Stimulated activated CD8-positive, alpha-beta memory T cell treated with anti-CD3 and anti-CD28 coated beads, Interleukin-15, amount 100 ng/mL, for 48 hours (primary cell): ENCODE measurements at places on chromosomes 4 and X.

- no peak for DNase-seq
Observed at GRCh38 chrX:52979993-52980392, 21.7 kb upstream of the FAM156A start.

DNA sequence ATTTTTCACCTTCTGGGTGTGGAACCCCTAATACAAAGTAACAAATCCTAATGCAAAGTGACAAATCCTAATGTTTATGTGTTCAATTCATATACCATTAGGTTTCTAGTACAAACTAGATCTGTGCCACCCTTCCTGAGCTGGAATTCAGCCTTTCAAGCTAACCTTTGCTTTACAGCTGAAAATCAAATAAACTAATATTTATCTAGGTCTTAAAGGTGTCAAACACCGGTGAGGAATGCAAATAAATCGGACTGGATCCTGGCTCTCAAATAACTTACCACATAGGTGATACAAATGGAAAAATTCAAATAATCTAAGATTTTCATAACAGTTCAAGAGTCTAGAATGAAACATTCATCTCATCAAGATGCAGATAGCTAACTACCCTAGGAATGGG lies 11.6 kb downstream of the IRF2 start:
- no peak for DNase-seq

DNA sequence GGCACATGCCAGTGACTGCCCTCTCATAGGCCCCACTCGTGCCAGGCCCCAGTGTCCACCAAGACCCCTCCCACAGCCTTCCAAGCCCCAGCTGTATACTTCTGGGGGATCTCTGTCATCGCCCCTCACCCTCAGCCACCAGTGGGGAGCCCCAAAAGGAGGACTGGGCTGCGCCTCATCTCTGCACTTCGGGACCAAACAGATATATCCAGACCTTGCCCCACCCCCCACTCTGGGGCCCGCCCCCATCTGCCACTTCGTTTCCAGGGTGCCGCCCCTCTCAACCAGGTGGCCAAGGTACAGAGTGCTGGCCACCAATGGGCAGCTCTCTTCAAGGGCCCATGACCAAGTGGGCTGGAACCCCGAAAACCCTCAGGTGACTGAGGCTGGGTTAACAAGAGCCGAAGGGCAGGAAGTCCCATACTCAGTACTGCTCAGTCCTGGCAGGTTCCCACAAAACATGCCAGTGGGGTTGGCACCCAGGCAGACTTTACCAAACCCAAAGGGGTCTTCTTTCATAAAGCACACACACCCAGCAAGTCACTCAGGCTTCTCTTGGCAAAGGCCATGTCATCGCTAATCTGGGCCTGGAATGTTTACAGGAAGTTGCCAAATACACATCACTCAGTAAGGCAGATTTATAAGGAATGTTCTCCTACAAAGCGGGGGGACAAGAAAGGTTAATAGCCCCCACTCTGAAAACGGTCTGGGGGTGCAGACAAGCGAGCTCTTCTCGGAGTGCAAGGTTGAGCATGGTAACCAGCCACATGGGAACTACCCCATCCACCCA lies 4.4 kb downstream of the ZFYVE28 start:
- no peak for DNase-seq

DNA sequence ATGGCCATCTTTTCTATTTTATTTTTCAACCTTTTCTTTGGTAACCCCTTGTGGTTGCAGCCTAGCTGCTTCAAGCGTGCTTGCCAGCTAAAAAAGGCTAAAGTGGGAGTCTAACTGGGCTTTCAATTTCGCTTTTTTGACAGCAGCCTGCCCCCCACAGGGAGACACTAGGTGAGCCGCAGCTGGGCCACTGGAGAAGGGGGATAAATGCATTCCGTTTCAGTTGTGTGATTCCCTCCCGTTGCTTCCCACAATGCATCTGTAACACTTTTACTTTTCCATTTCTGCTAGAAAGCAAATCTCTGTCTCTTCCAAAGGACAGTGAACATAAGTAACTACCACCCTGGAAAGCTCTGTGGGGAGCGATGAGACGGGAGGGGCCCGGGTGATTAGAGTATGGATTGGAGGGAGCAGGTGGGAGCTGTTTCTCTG lies 86.3 kb upstream of the RAPGEF2 start:
- no peak for DNase-seq

- no peak for DNase-seq
Observed at GRCh38 chr4:71294301-71294700, 44.5 kb upstream of the SLC4A4 start.

GRCh38 chrX:103153661-103154060 lies 60.7 kb upstream of the NXF3 start:
- no peak for DNase-seq

- no peak for DNase-seq
Observed at GRCh38 chr4:95693594-95693993, 144.8 kb upstream of the UNC5C start.

DNA sequence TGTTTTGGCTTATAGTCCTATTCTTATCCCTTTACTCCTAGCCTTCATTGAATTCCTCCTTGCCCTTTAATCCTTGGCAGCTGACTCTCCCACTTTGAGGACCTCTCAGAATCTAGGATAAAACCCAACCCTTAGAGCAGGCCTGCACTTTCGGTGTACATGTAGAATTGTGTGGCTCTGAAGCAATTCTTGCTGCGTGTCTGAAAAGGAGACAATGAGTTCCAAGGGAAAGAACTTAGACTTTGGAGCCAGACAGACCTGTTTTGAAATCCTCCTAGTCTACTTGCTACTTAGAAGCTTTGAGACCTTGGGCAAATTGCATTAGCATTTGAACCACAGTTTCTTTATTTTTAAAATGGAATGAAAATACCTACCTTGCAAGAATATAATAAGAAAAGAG lies 175.2 kb downstream of the BEND2 start:
- DNase-seq: no peak

DNA sequence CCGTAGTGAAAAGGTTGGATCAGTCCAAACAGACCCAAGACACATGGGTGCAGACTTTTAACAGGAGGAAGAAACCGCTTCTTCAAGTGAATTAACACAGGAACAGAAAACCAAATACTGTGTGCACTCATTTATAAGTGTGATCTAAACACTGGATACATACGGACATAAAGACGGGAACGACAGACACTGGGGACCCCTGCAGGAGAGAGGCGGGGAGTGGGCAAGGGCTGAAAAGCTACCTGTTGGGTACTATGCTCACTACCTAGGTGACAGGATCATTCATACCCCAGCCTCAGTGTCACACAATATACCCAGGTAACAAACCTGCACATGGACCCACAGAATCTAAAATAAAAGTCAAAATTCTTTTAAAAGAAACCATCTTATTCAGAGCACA lies 326.0 kb upstream of the NOCT start:
- no peak for DNase-seq

DNA sequence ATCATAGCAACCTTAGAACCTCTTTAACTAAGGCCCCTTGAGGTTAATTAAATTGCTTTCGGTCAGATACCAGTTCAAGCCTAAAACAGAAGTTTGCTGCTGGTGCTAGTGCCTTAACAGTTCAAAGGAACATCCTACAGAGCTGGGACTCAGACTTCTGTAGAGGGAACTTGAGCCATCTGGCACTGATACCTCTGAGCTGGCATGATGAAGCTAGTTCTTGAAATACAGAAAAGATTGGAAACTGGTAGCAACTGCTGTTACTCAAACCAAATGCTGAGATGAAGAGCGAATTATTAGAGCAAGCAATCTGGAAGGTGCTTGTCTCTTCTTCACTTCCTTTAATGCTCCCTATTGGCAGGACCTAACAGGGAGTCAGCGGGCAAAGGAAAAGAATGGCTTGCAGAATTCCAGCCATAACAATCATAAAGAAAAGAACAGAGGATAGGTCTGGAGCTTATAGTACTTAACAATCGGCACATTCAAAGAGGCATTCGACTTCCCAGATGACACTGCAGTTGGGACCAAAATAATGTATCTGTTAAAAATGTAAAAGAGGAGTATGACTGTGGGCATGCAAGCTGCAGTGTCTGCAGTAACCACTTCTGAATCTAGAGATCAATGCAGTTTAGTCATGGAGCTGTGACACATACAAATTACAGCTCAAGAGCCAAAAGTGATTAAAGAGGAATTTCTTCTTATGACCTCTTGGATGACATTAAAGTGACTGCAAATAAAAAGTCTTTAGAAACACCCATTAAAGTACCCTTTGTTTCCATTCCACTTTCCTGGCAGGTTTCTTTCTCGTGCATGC lies 298.9 kb downstream of the PDGFC start:
- no peak for DNase-seq

- no peak for DNase-seq
Observed at GRCh38 chr4:48853604-48854394, 22.9 kb downstream of the OCIAD1 start.

DNA sequence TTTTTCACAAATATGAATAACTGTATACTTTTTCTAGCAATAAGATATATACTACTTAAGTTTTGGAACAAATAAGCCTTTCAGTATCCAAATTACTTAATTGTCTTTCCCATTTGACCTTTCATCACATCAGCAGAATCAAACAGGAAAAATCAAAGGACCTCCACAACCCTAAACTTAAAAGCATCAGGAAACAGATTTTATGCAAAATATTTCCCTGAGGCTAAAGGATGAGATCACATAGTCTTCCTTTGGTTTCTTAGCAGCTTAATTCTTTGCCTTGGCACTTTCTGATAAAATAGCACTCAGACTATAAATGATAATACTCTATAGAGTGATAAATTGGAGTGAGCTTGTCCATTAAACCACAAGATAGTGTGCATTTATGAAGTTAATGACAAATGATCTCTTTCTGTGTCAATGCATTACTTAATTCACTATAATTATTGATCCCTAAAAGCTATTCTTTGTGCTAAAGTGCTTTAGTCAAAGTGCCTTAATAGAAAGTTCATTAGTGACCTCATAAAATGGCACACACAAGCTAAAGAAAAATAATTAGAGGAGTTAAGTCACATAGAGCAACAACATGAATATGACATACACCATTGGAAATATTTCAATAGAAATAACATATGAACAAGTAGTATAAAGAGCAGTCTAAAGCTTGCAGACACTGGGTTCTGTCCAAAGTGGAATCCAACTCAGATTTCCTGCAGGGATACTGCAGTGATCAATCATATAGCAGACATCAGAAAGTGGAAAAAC lies 15.7 kb upstream of the NDST3 start:
- no peak for DNase-seq

- DNase-seq: no peak
Observed at GRCh38 chr4:146346276-146346675, 131.9 kb downstream of the REELD1 start.

DNA sequence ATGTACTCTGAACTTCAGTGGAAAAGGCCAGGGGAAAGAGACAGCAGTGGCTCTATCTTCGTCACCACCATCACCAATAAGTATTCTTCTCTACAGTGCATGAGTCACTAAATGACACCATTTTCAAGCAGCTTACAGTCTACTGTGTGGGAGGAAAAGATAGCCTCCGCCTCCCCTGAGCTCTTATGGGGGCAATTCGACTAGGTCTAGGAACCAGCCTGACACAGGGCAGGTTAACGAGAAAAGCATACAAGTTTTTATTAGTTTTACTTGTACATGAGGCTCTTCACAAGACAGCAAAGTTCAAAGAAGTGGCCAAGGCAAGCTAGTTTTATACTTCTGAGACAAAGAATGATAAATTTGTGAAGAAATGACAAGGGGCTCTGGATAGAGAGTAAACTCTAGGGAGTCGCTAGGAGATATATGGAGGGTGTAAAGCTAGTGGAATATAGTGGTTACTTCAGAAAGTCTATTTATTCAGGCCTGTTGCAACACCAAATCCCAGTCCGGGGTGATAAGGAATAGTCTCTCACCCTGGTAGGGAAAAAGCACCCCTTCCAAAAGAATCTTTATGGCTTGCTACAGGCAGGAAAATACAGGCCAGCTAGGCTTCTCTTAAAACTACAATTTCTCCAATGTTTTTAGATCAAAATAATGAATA lies 49.7 kb downstream of the SCD5 start:
- no peak for DNase-seq

DNA sequence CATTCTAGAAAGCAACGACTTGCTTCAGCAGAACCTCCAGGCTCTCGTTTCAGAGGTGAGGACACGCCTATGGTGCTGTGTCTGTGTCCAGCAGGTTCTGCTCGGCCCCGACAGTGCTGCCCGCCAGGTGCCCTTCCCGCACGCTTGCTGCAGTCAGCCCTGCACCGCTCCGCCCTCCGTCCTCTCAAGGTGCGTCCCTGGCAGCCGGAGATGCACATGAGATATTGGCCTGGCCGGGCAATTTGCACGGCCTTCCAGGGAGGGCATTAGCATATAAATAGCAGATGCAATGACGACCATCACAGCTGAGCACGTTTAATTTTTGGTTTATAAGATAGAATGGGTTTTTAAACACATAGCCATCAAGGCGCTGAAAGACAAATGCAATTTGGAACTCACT lies 14.4 kb downstream of the UVSSA start:
- no peak for DNase-seq

- DNase-seq: no peak
Observed at GRCh38 chrX:33211356-33212260, at the start of gene DMD. Gene DMD (minus strand): TSS chrX:33211549. CDS start chrX:33211312, 237 bp downstream.

GRCh38 chrX:136538811-136539210 lies 6.8 kb downstream of the VGLL1 start:
- DNase-seq: no peak

- no peak for DNase-seq
Observed at GRCh38 chr4:75344915-75345314, 169.3 kb downstream of the RCHY1 start.

DNA sequence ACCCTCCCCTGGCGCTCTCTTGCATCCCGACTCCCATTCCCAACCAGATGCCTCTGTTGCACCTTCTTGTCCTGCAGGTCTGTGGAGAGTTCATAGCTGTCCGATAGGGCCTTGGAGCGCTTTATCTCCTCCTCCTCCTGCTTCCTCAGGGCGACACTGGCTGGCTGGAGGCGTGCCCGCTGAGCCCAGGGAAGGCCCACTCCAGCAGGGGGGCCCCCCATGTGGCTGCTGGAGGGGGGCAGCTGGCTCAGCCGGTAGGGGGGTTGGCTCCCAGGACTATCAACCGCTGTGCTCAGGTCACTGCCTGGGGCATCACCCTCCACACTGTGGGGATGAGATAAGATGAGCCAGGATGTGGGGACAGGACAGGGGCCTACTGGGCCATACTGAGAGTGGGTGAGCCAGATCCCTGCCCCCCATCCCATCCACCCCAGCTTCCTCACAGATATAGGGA lies 25.6 kb downstream of the IQSEC2 start:
- no peak for DNase-seq

- DNase-seq: no peak
Observed at GRCh38 chr4:55673424-55673823, 37.3 kb upstream of the NMU start.

- DNase-seq: no peak
Observed at GRCh38 chr4:178080312-178080711, 638.1 kb upstream of the AGA start.

DNA sequence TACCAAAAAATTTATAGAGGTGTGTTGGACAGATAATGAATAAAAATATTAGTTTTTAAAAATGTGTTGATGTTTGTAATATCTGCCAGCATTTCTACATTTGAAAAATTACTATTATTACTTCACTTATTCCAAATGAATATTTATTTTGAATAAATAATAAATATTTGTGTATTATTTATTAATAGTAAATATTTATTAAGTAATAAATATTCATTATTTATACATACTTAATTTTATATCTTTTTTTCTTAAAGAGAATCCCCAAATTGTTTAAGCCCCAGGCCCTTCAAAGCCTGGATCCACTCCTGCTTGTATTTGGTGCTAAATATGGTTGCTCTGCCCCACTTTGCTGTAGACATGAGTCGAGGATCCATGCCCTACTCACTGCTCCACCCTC lies 60.5 kb upstream of the HOPX start:
- DNase-seq: no peak
